Anterior cingulate cortex (tissue), 58 donors: ENCODE measurements at places on chromosomes 5 and 9.

GRCh38 chr9:13369431-13369830, 89.9 kb upstream of the MPDZ start:
- DNase-seq = no peak

DNA sequence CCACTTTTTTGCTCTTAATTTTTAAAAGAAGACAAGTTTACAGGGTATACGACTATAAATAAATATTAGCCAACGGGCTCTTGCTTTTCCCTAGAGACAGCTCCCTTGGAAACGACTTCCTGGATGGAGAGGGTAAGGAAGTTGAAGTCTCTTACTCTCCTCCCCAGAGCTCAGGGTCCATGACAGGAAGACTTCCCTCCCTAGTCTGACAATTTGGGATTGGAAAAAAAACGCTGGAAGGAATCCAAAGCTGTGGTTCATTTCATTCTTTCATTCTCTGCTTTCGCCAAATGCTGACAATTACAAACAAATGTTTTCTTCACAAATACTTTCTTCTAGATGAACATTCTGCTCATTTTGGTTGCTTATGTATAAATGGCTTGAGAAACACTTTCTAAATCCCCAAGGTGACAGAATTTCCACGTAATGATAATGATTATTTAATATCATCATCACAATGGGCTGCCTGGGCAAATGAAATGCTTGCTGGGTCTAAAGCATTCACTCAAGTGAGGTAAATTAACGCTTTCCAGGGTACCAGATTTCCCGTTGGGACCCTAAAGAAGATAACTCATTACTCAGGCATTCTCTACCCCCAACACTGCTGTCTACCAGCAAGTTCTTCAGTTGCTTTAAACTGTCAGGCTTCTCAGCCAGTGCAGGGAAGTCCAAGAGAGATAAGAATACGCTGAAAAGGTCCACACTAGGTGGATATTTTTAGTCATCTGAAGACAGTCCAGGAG, 139.8 kb upstream of the SLC30A5 start:
- no peak for DNase-seq

DNA sequence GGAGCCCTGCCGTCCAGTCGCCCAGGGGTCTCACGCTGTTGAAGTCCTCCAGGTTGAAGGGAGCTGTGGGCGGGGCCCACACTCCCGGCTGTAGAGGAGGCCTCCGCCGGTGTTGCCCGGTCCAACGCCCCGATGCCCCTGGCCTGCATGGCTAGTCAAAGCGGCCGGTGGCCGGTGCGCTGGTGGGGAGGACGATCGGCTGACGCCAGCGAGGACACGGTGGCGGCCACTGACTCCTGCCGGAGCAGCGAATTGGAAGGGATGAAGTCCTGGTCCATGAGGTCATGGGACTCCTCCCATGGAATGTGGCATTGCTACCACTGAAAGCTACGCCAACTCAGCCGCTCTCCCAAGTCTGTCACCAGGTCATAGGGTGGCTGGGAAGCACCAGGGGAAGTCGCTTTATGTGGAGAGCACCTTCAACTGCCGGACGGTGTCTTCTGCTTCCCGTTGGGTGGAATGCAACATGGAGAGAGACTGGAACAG, 11.8 kb downstream of the RCL1 start:
- no peak for DNase-seq

DNA sequence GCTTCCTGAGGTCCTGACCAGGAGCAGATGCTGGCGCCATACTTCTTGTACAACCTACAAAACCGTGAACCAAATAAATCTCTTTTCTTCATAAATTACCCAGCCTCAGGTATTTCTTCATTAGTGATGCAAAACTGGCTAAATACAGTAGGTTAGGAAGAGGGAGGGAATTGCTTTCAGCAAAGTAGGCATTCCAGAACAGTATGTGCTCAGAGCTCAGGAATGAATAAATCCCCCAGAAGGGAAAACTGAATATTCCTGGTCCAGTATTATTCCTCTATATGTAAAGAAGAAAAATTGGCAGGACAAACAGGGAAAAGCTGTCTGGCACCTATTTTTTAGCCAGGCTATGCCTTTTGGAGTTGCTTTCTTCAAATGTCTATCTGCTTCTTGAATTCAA, 577.1 kb downstream of the PSAT1 start:
- DNase-seq = no peak

DNA sequence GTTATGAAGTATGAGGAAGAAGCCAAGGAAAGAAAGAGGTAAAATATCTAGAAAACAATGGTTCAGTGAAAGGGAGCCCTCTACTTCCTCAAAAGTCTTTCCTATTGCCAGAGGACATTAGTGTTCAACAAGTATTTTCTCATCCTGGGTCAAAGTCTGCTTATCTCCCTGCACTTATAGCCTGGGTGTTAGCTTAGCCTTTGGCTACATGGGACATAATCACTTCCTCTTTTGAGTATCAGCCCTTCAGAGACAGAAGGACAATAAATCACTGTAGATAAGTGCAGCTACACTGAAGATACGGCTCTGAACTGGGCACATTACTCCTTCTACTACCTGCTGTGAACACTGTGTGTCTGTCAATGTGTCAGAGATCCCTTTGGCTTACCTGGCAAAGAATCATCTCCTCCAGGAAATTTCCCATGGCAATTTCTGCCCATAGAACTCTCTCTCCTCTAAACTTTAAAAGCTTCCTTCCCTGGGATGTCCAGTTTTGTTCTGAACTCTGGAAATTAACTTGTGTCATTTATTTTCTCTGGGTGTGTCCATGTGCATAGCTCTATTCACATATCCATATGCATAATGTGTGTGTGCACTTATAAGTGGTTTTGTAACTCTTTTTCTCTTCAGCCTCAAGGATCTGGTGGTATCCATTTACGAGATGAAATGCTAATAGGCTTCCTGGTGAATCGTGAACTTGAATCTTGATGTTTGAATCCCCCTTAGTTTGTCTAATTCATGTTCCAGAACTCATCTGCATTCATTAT, 30.0 kb upstream of the RECK start:
- no peak for DNase-seq

- DNase-seq = peak; percentile 45
These were observed 31.8 kb downstream of the SEC61B start for GRCh38 chr9:99253772-99254431.

DNA sequence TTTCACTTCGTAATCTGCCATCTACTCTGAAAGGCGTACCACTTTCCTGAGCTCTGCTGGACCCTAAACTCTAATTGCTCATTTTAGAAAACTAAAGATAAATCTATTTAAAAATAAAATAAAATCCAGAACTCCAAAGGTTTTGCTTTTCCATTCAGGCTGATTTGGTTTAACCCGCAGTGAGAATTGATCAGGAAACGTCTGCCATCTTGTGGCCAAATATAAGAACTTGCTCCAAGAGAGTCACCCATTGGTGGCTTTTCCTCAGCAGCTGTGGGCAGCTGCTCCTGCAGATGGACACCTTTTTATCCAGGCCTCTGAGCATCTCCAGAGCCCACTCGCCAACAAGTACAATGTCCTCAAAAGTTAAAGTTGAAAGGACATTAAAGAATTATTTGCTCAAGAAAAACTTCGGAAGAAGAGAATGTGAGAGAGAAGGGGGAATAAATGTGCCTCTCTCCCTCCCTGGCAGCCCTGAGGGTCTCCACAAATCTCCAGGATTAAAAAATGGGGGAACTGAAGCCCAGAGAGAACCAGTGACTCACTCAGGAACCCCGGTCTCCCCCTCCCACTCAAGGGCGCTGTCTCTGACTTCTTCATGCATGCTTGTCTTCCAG, 4.1 kb downstream of the SAXO1 start:
- DNase-seq = no peak
